NCI-H187 treated with DMSO at 0.1 percent for 48 hours (cell line): ENCODE measurements at places on chromosomes 5 and 9.

DNA sequence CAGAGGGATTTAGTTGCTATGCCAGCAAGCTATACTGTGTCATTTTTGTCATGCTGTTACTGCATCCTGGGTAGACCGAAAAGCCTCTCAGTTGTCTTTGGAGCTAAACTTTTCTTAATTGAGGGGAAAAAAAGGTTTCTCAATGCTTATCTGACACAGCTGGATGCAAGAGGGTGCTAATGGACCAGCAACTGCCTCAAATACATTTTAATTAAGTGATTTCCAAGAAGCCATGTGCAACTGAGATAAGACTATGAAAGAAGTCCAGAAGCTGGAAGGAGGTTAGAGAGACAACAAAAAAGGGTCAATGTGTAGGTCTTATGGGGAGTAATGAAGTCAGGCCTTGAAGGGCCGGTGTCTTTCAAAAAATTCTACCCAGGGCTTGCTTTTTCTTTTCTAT is 465.7 kb upstream of the DMAC1 start:
- DNase-seq, result no peak

GRCh38 chr5:1883120-1883924 is 597 bp upstream of the IRX4 start:
- no peak for DNase-seq

DNA sequence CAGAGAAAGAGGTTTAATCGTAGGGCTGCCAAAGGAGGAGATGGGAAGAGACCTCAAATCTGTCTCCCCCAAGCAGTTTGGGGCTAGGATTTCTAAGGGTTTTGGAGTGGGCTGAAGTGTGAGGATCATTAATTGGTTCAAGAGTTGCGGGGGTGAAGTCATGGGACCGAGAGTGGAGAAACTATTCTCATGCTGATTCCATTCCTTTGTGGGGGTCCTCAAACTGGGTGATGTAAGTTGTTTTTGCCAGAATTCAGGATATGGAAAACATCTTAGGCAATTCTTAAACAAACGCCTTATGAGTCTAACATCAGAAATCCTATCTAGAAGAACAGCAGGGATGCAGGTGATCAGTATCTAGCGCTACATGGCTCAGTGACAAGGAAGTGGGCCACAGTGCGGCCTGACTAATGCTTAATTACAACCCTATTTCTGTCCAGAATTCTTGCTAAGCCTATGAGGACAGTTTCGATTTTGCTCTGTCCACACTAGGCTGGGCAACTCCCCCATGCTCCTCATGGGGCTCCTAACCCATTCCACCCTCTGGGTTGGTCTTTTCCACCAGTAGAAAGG is 27.7 kb upstream of the TRIO start:
- no peak for DNase-seq

DNA sequence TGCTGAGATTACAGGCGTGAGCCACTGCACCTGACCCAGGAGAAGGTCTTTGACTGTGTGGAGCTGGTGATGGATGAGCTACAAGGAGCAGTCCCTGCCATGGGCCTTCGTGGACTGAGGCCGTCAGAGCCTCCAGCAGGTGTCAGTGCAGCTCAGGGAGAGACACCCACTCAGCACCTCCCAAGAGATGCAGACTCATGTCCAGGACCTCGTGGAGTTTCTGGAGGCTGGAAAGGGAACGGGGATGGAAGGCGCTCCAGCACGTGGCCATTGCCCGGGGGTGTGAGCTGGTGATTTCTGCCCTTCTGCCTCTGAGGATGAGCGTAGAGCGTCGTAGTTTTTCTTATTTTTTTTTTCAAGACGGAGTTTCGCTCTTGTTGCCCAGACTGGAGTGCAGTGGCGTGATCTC is 9.5 kb downstream of the TOR4A start:
- DNase-seq, result no peak

GRCh38 chr9:12980085-12980851 is 205.4 kb downstream of the LURAP1L start:
- no peak for DNase-seq

DNA sequence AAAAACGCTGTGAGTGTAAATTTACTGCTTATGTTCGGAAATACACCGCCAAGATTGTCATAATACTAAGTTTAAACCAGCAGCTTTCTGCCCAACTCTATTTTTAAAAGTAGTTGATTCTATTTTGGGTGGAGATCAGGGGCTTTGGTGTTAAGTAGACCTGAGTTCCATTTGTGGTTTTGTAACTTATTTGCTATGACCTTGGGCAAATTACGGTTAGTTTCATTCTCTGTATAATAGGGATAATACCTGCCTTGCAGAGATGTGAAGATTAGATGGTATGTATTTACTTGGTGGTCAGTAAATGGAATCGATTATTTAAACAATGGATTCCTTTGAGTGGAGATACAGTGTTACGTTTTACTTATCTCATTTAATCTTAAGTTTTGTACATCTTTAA is 1.6 kb downstream of the RAD23B start:
- no peak for DNase-seq

GRCh38 chr5:6818594-6819511 is 105.6 kb downstream of the TENT4A start:
- DNase-seq, result no peak

DNA sequence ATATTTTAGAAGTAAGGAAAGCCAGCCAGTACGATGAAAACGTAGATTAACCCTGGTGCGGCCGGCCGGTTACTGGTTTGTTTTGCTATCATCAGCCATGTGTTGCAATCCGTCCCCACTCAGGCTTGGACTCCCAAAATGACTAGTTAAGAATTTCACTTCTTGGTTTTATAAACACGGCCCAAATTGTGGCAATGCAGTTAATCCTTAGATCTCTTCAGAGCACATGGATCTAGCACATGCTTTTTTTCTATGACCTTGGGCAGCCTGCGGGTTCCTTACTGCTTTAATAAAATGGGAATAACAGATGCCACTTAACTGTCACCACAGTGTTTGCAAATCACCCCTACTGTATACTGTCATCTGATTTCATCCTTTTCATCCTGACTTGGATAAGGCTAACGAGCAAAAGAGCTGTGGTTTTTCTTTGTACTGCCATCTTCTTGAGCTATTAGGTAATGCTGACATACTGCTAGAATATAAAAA is 1.5 kb downstream of the NDFIP1 start:
- no peak for DNase-seq

GRCh38 chr5:174325431-174325830 is 279.9 kb downstream of the NSG2 start:
- DNase-seq, result no peak

- DNase-seq, result no peak
Observed at GRCh38 chr5:132279801-132280200, 14.4 kb upstream of the SLC22A4 start.

DNA sequence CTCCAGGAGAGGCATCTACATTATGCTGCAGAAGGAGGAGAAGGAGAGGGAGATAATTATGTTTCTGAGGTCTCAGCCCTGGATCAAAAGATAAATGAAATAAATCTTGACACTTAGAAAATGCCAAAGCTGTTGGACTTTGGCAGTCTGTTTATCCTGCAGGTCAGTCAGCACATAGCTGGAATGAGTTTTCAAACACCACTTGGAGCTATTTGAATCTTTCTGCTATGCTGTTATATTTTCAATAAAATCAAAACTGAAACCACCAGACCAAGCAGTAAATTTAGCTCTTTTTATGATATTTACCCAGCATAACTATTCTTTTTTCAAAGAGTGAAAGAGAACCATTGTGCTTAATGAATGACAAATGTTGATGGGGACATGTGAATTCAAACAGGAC is 505.1 kb upstream of the ITGA1 start:
- DNase-seq, result no peak

DNA sequence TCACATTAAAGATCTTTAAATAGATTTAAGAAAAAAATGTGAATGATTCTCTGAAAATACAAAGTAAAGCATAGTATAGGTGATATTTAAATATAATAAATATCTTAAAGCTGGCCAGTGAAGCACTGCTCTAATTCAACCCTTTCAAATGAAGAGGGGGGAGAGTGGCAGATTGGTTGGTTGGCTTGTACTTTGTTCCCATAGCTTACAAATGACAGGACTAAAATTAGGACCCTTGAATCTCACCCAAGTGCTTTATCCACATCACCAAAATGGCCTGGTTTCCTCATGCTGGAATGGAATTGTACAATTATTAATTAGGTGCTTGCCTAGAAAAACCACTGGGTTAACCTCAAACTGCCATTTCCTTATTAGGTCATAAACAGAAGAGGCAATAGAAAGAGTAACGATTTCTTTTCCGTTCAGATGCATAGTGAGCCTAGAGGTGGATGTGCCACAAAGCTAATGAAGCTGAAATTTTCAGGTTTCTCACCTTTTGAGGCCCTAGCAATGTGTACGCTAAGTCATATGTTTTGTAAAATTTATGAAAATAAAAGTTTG is 354.5 kb upstream of the CDH6 start:
- no peak for DNase-seq

- DNase-seq, result no peak
Observed at GRCh38 chr9:131056781-131057506, 39.4 kb upstream of the AIF1L start.

DNA sequence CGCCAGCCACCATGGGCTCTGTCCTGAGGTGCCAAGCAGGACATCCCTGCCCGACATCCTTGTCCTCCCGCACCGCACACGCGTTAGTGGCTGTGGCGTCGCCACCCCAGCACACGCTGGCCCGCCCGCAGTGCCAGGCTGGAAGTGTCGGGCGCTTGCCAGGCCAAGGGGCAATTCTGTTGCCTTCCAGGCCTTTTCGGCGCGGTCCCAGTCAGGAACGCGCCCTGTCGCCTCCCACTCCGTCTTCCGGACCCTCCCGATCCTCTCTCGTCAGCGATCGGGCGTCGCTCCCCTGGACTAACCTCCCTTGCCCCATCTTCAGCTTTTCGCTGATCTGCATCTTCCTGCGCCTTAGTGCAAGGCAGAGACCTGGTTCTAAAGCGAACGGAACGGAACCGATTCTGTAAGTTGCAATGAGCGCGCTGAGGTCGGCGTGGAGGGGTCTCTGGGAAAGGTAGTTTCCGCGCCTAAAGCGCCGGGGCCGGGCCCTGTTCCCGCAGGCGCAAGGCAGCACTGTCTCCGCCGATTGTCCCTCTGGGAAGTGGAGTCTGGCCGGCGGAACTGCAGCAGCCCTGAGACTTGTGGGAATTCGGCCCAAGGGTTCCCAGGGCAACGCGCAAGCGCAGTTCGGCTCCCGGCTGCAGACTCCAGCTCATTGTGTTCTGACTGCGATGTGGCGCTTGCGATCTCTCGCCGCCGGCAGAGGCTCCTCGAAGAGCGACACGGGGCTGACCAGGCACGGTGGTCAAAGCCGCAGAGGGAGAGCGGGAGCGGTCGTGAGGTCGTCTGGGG is at the start of gene ZNF454:
Gene ZNF454 (plus strand): TSS at position 630 of the 792 bp plus-strand sequence. CDS start 1,594 bp downstream, outside the sequence.
- DNase-seq, result no peak

DNA sequence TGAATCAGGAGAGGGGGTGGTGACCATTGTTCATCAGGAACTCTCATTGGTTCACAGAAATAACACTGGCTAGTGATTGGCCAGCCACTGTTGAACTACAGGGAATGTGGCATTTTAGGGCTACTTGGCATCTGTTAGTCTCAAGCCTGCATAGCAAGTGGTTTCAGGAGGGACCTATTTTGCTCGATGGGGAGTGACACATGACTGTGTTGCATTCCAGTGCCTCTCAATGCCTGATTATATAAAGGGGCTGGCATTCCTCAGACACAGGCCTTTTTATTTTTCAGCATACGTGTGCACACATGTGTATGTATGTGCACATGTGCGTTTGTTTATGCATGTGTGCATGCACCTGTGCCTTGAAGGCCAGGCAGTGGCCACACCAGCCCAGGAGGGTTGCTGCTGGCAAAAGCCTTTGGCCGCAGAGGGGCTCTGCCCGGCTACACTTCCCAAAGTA is 23.2 kb downstream of the FGD3 start:
- DNase-seq, result no peak

DNA sequence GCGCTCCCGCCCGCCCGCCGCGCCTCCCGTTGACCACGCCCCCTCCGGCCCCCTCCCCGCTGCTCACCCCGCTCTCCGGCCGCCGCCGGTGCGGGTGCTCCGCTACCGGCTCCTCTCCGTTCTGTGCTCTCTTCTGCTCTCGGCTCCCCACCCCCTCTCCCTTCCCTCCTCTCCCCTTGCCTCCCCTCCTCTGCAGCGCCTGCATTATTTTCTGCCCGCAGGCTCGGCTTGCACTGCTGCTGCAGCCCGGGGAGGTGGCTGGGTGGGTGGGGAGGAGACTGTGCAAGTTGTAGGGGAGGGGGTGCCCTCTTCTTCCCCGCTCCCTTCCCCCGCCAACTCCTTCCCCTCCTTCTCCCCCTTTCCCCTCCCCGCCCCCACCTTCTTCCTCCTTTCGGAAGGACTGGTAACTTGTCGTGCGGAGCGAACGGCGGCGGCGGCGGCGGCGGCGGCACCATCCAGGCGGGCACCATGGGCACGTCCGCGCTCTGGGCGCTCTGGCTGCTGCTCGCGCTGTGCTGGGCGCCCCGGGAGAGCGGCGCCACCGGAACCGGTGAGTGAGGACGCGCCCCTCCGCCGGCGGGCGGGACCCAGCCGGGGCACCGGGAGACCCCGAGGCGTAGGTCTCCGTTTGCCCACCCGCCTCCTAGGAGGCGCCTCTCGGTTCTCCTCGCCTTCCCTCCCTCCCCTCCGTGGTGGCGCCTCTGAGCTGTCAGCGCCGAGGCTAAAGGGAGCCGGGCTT is at the start of gene VLDLR:
Gene VLDLR (plus strand): TSS at position 66 of the 739 bp plus-strand sequence. CDS start 403 bp downstream, at position 469.
- no peak for DNase-seq

GRCh38 chr5:75654693-75655295 is 43.5 kb downstream of the ANKDD1B start:
- DNase-seq, result no peak

DNA sequence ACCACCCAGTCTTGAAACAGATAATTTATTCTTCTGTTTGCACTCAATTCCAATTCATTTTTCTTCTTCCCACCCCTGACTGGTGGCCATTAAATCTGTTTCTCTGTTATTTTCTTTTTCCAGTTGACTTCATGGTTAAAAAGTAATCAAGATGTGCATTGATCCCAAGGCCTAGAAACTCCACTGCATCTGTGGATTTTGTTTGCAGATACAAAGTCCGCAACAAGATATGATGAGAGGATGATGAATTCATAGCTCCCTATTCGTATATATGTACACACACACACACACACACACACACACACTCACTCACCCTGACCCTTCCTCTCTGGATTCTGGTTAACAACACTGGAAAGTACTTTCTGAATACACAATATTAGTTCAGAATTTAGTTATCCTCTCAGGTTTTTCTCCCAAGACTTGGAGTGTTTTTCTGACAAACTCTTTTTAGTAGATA is 52.4 kb downstream of the CD180 start:
- no peak for DNase-seq

DNA sequence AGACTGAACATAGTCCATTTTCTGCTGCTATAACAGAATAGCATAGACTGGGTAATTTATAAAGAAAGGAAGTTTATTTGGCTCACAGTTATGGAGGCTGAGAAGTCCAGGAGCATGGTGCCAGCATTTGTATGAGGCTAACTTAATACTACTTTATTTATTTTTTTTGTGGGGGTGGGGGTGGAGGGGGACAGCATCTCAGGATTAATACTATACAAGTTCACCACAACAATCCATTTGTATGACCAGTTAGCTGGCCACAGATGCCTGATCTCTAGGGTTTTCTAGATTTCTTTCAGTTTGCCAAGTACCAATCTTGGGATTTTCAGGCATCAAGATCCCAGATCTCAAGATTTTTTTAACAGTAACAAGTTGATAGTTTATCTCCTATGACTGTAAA is 20.3 kb downstream of the ANGPTL2 start:
- no peak for DNase-seq
